ENCODE measurements at places on chromosomes 13 and 19.

DNA sequence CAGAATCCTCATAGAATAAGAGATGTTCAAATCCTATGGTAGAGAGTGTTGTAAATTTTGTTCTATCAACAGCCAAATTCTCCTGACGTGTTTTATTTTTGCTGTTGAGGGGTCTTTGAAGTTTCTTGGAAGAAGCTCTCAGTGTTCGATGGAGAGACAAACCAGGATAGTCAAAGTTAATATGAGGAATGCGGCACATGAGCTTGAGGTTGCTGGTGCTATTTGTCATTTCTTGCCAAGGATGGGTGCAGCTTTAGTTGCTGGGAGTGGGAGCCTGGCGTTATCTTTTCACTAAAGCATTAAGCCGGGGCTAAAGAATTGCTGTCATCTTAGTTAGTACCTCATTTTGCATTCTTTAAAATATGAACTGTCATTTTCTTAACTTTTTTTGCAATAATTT is 239.9 kb upstream of the CSNK1A1L start:
- no peak for DNase-seq

- DNase-seq = no peak
Measured at GRCh38 chr19:1058112-1058511, 8.9 kb upstream of the ARHGAP45 start.

DNA sequence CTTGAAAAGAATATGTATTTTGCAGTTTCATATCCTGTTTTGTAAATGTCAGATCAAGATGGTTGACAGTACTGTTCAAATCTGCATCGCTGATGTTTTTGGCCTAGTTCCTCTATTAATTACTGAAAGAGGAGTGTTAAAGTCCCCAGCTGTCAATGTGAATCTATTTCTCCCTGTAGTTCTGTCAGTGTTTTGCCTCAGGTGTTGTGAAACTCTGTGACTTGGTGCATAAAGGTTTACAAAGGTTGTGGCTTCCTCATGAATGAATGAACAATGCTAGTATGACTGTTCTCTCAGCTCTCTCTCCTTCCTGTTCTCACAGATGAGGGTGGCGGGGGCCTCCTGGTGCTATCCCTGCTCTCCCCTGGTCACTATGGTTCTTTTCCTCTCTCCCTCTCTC is 142.4 kb downstream of the MYCBP2 start:
- DNase-seq = no peak

- DNase-seq = no peak
Measured at GRCh38 chr19:42480335-42481095, 37.8 kb upstream of the CXCL17 start.

DNA sequence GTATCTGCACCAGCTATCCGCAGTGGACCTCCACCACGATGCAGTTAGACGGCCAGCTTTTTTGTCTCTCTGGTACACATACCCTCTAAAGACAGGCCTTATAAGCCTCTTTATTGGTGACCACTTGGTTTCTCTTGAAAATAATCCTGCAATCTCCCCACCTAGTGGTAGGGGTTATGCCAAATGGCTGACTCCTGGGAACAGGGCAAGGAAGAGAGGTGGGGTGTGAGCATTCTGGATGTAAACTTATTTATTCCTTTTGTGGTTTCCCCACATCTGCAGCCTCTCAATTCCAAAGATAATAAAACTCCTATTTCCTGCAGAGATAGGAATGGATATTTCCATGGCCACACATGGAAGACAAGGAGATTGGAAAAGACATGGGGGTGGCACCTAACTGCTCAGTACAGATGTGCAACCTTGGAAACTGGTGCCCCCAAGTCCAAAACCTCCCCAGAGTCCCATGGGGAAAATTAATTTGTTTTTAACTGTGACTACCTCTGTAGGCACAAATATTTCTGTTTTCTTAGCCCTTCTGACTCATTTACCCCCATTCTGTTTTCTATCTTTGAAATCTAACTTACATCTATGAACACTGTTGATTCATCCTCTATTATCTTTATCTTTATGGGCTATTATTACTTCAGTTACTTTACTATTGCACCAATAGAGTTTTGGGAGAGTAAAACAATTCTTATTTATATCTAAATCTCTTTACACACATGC is 112.7 kb upstream of the TSHZ3 start:
- no peak for DNase-seq

GRCh38 chr13:66748712-66749111 is 481.4 kb downstream of the PCDH9 start:
- DNase-seq = no peak

- DNase-seq = no peak
Measured at GRCh38 chr19:18682807-18683108, 722 bp upstream of the CRTC1 start.

DNA sequence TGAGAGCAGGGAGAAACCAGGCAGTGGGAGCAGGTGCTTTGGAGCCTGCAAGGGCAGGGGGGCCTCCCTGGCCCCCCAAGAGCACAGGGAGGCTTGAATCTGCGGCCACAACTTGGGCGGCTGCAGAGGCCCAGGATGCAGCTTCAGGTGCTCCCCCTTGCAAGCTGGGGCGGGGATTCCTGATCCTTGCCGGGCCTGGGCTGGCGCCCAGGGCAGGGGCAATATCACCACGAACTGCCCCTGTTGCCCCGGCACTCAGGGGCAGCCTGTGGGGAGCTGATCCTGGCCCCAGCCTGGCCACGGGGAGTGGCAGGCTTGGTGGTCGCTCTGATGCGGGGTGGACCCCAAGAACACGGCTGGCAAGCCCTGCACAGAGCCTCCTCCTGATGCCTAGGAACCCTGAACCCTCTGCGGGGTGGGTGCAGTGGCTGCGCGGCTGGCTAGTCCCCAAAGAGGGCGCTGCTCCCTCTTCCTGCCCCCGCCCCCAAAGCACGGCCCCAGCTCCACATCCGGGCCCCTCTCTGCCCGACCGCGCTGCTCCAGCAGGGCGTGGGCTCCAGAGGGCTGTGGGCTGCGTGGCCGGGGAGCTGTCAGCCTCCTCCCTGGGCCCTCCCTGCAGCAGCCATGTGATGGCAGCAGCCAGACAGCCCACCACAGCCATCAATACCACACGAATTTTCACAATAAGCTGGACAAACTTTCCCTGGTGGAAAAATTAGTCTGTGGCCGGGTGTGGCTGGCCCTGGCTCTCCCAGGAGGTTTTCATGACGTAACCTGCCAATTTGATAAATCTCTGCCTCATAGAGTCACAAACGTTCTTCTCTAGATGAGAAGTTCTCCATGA is 21.0 kb downstream of the TNFSF9 start:
- peak; percentile 54 for DNase-seq

GRCh38 chr13:27504868-27505194 is 54.5 kb upstream of the MTIF3 start:
- no peak for DNase-seq

GRCh38 chr13:72403396-72404010 is 323.9 kb downstream of the MZT1 start:
- no peak for DNase-seq

DNA sequence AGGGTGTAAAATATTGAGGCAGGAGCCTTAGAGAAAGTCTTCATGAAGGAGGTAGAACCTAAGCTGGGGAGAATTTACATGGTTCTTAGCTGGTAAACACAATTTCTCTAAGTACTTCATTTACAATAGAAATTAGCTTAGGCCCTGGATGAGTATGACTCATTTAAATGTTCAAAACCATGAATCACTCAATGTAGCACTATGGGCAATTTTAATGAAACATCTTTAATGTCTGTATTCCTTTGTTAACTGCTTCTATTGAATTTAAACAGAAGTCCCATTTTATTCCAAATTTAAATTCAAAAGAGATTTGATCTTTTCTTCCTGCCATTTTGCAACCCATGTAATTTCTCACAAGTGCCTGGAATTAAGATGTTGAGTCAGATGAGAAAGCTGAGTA is 252.1 kb downstream of the RFC3 start:
- DNase-seq = no peak

DNA sequence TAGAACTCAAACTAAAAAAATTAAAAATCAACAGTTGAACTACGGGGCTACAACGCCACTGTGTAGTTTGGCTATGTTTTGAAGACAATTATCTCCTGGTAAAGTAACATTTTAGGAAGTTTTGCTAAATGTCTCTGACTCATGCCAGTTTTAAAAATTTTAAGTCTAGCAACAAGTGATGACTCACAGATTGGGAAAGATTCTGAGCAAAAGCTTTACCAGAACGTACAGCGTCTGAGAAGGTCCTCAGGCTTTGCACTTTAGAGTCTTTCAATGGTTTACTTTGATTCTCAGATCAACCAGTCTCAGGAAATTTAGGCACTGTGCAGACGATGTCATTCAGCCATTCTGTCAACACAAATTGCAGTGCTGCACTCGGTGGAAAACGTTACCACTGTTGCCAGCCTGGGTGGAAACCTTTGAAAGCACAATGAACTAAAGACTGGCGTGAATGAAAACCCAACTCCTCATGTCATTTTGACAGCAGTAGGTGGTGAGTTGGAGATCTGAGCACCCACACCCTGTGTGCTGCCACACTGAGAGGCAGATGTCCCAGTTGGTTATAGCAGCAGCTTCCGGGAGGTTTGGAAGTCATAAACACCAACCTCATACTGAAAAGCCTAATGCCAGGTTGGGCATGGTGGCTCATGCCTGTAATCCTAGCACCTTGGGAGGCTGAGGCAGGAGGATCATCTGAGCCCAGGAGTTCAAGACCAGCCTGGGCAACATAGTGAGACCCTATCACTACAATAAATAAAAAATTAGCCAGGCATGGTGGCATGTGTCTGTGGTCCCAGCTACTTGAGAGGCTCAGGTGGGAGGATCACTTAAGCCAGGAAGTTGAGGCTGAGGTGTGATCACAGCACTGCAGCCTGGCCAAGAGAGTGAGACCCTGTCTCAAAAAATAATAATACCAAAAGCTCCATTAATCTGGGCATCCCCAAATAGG is 6.3 kb upstream of the WTIP start:
- no peak for DNase-seq

- DNase-seq = no peak
Measured at GRCh38 chr19:47499371-47499770, 15.4 kb upstream of the KPTN start.

DNA sequence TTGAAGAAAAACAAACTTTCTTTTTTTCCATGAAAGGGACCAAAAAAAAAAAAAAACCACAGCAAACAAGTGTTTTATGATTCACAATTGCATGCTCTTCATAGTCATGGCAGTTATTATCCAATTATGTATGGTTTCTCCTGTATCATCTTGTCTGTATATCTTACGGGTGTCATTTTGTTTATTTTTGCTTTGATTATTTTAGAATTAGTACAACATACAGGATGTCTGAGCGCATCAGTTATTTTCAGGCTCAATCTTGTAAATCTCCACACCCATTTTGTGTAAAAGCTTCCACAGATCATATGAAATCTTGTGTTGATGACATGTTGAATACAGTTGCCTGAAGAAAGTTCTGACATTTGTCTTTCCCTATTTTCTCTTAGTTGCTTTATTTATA is 280.3 kb downstream of the KLF5 start:
- DNase-seq = no peak

- no peak for DNase-seq
Measured at GRCh38 chr13:27772651-27773425, 19.4 kb upstream of the GSX1 start.

DNA sequence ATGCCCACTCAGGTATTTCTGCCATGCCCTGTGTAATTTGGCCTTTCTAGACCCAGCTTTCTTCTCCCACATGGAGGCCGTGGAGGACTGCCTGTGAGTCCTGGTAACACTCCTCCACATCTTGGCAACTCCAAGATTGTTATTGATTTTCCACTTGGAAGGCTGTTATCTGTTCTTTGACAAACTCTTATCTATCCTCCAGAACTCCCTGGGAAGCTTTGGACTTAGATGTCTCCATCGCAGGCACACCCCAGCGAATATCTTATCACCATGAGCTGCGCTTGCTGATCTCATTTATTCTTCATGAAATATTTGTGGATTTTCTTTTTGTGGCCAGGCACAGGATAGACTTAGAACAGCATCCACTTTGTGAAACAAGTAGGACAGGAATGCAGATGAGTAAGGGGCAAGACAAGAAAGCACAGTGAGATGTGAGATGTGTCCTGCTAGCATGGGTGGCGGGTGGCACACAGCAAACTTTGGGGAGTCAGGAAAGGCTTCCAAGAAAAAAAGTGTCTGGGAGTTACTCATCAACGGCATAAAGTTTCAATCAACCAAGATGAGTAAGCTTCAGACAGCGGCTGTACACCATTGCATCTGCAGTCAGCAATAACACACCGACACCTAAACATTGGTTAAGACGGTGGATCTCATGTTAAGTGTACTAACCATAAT is 84.5 kb upstream of the IRS2 start:
- DNase-seq = no peak

DNA sequence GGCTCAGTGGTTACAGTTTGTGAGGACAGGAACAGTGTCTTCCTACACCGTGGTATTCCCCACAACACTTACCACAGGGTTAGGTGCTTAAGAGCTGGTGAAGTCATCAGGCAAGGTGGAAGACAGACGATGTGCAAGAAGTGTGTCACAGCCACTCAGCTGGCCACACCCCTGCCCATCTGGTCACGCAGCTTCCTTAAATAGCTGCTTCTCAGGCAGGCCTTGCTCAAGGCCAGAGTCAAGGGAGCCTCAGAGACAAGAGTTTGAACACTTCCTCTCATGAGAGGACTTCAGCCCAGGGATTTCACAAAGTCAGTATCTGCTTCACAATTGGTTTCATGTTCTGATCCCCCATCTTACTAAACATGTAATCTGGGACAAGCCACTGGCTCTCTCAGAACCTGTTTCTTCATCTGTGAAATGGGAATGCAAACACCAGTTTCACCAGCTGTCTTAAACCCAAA is 80.3 kb upstream of the FRY start:
- no peak for DNase-seq

DNA sequence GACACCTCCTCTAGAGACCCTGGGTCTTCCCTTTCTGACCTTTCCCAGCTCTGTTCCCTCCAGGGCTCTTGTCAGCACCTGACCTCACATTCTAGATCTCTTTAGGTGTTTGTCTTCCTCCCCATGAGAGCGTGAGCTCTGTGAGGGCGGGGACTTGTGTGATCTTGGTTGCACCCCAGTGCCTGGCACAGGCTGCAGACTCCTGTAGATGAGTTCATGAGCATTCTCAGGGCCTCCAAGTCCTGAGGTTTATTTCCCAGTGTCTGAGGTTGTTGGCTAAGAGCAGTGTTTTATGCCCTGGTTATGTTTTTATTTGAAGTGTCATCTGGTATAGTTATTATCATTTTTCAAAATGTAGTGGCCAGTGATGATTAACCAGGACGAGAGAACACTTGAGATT is 596 bp downstream of the CEACAM4 start:
- no peak for DNase-seq

DNA sequence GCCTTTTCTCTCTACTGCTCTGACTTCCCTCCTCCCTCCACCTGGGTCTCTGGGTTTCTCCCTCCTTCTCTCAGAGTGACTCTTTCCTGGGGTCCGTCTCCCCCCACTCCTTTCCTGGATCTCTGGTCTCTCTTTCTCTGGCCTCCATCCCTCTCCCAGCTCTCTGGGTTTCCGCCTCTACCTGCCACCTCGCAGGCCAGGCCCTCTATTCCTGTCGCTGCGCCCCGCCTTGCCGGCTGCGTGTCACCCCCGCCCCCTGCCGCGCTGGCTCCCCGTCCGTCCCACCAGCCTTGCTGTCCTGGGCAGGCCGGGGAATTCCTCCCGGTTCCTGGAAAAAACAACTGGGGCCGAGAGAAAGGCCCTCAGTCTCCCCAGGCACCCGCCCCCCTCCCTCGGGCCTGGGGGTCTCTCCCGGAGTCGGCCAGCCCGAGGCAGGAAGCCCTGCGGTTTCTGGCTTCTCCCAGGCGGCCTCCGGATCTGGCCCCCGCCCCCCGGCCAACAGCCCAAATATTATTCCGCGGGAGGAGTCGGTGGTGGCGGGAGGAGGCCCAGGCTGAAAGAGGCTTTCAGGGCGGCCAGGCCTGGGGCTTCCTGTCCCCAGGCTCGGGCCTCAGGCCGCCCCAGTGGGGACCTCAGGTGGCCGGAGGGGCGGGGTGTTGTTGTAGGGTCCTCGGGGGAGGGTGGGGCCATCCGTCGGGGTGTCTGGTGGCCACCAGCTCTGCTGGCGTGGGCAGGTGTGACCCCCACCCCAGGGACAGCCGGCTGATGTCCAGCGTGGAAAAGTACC is 9.3 kb downstream of the IRF2BP1 start:
- peak; percentile 34 for DNase-seq

Data from activated T-cell treated with anti-CD3 and anti-CD28 coated beads, Interleukin-2, amount 50 U/mL, for 1 hour (primary cell).